ENCODE measurements at places on chromosomes 5 and 9.

DNA sequence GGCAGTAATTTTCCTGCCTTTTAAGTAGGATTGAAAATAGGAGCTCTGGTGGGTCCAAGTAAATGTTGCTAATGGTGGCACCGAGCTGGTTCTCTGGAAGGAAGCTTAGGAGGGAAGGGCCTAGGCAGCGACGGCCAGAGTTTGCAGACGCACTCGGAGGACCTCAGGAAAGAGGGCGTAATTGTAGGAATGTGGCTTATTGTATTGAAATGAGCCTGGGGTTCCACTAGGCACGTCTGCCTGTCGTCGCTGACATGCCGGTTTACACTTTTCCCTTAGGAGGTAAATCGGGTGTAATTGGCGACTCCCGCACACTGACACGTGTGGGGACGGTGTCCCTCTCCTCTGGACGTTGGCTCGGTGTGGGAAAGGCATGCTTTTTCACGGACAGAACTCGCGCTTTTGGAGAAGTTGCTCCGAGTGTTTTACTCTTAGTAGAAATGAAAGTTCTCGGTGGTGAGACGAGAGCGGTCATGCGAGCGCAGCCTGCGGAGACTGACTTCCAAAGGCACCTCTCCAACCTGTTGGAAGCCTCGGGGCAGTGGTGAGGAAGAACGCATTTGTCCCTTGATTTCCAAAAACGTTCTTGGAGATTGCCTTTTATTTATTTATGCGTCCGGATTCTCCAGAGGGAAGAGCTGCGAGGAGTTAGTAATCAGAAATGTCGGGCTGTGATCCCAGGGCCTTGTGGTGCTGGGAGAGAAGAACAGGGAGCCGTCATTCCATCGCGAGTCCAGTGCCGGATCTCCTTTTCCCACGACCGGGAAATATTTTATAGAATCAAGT is 1.3 kb downstream of the NR4A3 start:
- peak; percentile 37 for DNase-seq

DNA sequence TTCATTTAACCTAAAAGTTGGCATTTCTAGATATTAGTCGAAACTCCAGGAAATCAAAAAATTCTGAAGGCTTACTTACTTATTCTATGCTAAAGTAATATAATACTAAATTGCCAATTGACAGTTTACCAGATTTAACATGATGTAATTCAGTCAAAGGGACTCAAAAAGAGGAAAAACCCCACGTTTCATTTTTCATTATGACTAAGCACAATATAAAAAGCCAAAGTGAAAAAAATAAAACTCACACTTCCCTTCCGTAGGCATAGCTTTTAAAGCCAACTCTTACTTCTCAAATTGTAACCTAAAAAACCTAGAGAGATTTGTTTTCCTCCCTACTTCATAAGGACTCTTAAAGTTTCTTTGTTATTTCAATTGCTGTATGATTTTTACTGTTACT is 146.6 kb downstream of the RAPGEF6 start:
- DNase-seq = peak; percentile 77

- DNase-seq = no peak
These were observed 428.0 kb upstream of the TRPC7 start for GRCh38 chr5:136793300-136793699.

- DNase-seq = no peak
These were observed 89.0 kb downstream of the FRMD3 start for GRCh38 chr9:83449166-83449565.

DNA sequence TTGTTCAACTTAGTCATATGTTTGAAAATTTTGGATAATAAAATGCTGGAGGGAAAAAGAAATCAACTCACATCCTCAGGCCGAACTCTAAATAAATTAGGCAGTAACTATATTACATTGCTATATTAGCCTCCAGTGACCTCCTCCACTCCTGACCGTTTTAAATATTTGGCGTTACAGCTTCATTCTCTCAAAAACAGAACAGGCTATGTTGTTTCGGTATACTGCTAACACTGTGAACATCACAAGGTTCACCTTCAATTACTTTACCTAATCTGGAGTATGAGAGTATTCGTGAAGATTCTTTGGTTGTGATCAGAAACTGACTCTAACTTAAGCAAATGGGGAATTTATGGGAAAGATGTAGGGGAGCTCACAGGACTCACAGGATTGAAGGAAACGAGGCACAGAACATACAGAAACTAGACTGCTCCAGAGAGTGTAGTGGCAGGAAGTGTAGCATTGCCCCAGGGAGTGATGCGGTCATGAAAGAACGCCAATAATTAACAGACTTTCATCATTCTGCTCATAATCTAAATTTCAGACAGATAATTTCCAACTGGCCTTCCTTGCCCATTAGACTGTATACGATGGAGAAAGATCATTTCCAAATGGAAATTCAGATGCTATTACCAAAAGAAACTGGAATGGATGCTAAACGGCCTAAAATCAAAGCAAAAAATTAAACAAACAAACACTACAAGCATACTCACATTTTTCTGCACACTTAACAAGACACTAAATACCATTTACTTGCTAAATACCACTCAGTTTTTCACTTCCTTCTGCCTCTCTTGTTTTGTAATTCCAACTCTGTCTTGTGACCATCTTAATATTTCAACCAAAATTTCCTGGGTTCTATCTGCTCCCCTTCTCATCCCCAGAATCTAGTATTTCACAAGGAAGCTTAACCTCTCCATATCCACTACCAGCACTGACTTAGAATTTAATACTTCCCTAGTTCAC is 110.1 kb upstream of the LPAR1 start:
- no peak for DNase-seq

DNA sequence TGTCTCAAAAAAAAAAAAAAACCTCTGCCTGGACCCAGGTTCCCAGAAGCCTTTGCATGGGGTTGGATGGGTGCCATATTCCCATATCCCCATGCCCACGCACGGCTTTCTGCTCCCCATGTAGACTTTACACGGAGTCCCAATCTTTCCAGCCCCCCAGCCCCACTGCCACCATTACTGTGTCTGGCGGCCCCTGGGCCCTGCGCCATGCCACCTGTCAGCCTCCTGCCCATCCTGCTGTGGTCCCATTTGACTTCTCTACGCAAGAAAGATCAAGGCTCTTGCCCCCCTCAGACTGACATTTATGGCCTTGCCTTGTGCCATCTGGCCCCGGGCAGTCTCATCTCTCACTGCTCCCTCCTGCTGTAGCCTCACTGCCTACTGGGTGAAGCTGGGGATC is 6.5 kb upstream of the AK1 start:
- DNase-seq = no peak

- DNase-seq = no peak
These were observed 487.9 kb downstream of the ARHGEF28 start for GRCh38 chr5:74113927-74114326.

Data from CD14-positive monocyte (primary cell).